ENCODE measurements at places on chromosomes 5 and 9.
A peak's percentile ranks its signal among the peaks of the same experiment; 100 is the strongest.

DNA sequence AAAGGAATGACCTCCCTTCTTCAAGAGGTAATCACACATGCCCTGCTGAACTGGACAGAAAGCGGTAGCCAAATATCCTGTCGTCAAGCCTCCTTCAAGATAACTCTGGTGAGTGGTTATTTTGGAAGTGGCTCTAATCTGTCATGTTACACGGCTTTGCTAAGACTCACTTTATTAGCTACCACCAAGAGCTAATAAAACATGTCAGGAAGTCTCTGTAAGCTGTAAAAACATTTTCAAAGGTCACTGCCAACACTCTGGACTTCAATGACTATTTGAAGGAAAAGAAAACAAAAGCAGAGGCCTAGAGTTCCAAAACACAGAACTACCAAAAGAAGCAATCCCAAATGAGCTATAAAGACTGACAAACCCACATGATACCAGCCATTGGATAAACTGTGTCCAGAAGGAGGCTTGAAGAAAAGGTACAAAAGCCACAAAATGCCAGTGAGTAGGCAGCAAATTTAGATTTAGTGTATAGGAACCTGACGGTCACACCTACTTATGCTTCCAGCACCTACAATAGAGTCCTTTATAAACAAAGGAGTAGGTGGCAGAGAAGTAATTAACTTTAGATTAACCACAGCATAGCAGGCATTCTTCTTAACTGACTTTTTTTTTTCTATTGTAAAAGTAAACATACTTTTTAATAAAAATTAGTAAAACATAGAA, 97.3 kb upstream of the EQTN start:
- DNase-seq: no peak

GRCh38 chr5:135220394-135221186, 178.4 kb downstream of the MACROH2A1 start:
- no peak for DNase-seq

DNA sequence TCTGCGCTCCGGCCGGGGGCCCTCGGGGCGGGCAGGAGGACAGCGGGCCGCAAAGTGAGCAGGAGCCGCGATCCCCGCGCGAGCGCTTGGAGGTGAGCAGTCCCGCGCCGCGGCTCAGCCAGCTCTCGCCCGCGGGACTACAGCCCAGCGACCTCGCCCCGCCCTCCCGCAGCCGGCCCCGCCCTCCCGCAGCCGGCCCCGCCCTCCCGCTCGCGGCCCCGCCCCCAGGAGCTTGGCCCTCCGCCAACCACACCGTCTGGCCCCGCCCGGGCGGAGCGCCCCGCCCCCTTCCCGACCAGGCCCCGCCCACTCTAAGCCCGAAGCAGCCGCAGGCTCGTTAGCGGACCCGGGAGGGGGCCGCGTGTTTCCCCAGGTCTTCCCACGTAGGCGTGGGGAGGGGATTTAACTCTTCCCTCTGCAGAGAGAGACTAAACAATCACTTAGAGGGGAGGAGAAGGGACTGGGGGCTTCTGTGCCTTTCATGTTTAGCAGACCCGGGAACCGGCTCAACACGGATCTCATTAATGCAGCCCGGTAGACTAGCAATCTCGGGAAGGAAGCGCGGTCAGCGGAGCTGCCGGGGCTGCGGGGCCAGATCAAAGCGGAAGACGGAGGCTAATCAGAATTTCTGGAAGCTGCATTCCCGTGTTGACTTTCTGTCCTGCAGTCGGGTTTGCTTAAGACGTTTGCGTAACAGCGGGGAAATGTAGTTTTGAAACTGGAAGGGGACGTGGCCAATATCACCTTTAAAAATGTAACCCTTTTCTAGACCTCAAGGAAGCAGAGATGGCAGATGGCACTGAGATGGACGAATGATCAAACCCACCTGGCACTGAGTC, at the start of gene MYO10:
MYO10 (minus strand) TSS at position 139 of the 839 bp plus-strand sequence. CDS start 480 bp downstream, outside the sequence.
- DNase-seq: peak; percentile 6

DNA sequence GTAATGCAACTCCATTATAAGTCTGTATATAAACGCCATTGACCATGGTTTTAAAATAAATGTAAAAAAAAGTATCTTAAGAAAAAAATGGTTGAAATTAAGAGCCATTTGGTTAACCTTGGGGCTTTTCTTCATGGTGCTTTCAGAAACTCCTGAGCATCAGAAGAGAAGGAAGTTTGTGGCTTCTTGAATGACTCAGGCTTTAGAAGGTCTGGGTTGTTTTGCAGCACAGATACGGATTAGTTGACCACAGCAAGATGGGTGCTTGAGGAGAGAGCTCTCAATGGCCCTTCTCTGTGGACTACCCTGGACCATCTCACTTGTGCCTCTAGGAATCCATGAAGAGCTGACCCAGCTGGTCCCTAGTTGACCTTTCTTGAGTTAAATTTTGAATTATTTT, 189.5 kb downstream of the TMEM38B start:
- no peak for DNase-seq

DNA sequence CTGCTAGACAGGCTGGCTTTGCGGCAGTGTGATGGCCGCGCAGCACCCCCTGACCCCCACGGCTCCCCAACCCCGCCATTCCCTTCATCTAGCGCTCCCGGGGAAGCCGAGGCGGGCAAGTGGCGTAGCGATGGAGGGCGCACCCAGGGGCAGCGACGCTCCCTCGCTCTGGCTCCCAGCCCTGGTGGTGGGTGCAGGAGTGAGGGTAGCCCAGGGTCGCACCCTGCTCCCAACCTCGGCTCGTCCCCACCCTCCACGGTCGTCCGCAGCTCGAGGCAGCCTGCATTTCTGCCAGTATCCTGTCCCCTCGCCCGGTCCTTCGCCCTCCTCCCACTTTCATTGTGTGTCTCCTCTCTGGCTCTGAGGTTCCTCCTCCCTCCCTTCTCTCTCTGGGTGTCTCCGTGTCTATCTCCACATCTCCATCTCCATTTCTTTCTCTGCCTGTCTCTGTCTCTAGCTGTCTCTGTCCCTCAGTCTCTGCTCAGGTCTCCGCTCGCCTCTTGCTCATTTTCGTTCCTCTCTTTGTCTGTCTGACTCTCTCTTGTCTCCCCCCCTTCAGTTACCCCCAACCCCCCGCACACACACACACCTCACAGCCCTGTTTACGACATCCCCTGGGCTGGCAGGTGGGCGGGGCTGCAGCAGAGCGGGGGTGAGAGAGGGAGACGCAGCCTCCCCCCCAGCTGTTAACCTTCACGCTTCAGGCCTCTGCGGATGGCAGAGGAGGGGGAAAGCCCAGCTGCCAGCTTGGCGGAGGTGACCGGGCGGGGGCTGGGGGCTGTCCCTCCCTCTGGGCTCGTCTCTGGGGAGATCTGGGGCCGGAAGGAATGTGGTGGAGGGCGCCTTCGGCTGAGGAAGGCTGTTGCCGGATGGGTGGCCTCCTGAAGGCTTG, 48.7 kb upstream of the PSD2 start:
- peak; percentile 67 for DNase-seq

DNA sequence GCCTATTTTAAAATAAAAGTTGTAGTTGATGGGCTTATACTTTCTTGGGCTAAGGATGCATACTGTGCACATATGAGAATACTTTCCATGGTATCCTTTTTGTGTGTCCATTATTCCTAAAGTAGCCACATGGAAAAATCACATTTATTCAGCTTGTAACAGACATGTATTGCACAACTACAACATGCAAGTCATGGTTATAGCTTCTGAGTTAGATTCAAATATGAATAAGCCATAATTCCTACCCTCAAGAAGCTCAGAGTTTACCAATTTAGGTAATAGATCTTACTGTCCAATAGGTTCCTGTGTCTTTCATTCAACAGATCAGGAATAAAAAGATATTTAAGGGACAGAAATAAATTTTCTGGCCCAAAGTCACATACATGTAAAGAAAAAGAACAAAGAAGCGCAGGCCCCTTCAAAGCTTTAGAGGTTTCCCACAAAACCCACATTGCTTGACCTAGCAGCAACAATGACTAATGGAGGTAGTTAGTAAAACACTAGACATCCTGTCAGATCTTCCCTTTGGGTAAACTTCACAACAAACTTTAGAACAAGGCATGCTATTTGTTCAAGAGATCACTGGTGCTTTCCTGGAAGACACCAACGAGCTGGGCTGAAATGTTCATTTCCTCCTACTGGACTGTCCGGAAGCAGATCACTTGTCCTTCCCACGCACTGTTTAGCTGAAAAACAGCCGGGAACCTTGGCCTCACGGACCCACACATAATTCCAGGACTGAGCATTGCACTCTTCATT, 78.4 kb upstream of the ITGA1 start:
- no peak for DNase-seq

Measured in memory B cell (primary cell).